ENCODE measurements at places on chromosomes 11 and 22. TPM values are rescaled to one million over a fixed set of nuclear protein-coding genes. Genes with fewer than 3 reads are reported as not detected.

Gene LINC01488
- total RNA-seq: not detected

DNA sequence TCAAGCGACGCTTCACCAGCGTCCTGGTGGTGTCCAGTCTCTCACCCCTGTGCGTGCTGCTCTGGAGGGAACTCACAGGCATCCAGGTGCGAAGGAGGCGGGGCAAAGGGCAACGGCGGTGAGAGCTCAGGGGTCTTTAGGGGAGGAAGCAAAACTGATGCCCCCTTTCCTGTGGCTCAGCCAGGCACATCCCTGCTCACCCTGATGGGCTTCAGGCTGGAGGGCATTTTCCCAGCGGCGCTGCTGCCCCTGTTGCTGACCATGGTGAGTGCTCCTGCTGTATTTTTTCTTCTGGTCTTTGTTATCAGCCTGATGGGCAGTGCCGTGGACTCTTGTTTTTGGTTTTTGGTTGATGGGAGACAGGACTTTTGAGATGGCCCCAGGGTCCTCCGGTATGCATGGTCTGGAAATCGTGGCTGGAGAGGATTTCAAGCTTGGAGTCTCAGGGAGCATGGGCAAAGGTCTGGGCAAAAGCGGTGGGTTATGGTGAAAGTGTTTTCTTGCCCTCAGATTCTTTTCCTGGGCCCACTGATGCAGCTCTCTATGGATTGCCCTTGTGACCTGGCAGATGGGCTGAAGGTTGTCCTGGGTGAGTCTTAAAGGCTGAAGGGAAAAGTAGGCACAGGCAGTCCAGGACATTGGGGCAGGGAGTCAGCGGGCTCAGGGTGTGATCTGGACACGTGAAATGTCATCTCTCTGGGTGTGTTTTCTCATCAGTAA, 695 bp downstream of the RCE1 start:
- H3K36me3 ChIP-seq: peaks cover 39% of the 10 kb centered on the region
- peaks cover 6% of the 10 kb centered on the region for H3K4me1 ChIP-seq
- DNase-seq: no peak

- peaks cover 13% of the 10 kb centered on the region for H3K27me3 ChIP-seq
- no peaks in the 10 kb centered on the region for H3K4me1 ChIP-seq
- no peaks in the 10 kb centered on the region for H3K36me3 ChIP-seq
- no peak overlapping the region for H3K4me3 ChIP-seq
- DNase-seq: no peak
- H3K27ac ChIP-seq: no peak overlapping the region
These were observed 3.2 kb upstream of the CACNA1I start for GRCh38 chr22:39567135-39567946.

Gene ANO1
- total RNA-seq: 4.1 TPM

Gene TRIM48
- total RNA-seq: not detected

DNA sequence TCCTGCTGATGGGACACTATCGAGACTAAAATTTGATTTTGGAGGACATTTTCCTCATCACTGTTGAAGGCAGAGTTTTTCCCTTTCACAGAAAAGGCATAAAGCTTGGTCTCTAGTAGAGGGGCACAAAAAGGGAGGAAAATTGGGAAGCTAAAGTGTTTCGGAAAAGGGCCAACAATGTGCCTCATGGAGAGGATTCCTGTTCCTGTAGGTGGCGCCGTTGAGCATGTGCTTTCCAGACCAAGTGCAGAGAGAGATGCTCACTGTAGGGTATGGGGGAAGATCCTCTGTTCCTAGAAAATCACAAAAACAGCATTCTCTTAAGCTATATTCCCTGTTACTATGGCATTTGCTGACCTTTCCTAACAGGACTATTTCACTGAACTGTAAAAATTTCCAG, 18.4 kb upstream of the OR4C5 start:
- no peak overlapping the region for H3K27ac ChIP-seq
- no peaks in the 10 kb centered on the region for H3K27me3 ChIP-seq
- H3K36me3 ChIP-seq: no peaks in the 10 kb centered on the region
- DNase-seq: no peak
- no peak overlapping the region for H3K4me3 ChIP-seq

GRCh38 chr22:48464246-48464645, 1363.4 kb downstream of the BRD1 start:
- no peak overlapping the region for H3K27ac ChIP-seq
- no peak overlapping the region for H3K4me3 ChIP-seq
- H3K4me1 ChIP-seq: no peaks in the 10 kb centered on the region
- no peaks in the 10 kb centered on the region for H3K36me3 ChIP-seq

Gene KDM4D
- total RNA-seq: 0.90 TPM

DNA sequence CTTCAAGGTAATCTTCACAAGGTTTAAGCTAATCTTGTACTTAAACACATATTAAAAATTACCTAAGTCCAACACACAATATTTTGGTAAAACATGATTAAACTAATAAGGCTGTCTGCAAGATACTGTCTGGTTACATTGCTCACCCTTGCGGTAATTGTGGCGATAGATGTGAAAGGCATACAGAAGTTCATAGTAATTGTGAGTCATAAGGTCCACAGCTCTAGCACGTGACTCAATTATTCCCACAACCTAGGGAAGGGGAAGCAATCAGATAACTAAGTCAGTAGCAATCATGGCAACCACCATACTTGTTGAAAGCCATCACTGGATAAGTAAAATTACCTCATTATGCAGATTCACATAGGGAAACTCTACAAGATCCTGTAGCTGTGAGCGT, 30.5 kb upstream of the FNBP4 start:
- H3K36me3 ChIP-seq: peaks cover 43% of the 10 kb centered on the region

GRCh38 chr22:19037282-19038163, 84.7 kb downstream of the DGCR2 start:
- no peak overlapping the region for H3K27ac ChIP-seq
- no peak for DNase-seq
- no peaks in the 10 kb centered on the region for H3K4me1 ChIP-seq
- no peak overlapping the region for H3K4me3 ChIP-seq
- H3K36me3 ChIP-seq: peaks cover 33% of the 10 kb centered on the region
- no peaks in the 10 kb centered on the region for H3K27me3 ChIP-seq

DNA sequence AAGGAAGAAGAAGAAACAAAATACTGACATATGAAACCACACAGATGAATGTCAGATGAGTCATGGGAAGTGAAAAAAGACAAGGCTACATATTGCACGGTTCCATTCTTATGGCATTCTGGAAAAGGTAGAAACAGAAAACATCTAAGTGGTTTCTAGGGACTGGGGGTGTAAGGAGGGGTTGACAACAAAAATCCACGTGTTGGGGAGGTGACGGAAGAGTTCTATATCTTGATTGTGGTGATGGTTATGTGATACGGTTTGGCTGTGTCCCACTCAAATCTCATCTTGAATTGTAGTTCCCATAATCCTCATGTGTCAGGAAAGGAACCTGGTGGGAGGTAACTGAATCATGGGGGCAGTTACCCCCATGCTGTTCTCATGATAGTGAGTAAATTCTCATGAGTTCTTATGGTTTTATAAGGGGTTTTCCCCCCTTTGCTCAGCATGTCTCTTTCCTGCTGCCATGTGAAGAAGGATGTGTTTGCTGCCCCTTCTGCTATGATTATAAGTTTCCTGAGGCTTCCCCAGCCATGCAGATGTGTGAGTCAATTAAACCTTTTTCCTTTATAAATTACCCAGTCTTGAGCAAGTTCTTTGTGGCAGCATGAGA, 6.4 kb upstream of the ARFGAP3 start:
- no peak overlapping the region for H3K4me3 ChIP-seq
- H3K4me1 ChIP-seq: peaks cover 6% of the 10 kb centered on the region
- H3K36me3 ChIP-seq: no peaks in the 10 kb centered on the region
- 0 out of 2 replicates have a peak overlapping the region, but pooled peaks have one; percentile 19 for H3K27ac ChIP-seq

Gene NRIP3
- 43.6 TPM for total RNA-seq

- H3K4me3 ChIP-seq: no peak overlapping the region
- no peaks in the 10 kb centered on the region for H3K27me3 ChIP-seq
- H3K27ac ChIP-seq: no peak overlapping the region
- no peaks in the 10 kb centered on the region for H3K36me3 ChIP-seq
These were observed 57.6 kb downstream of the GRIA4 start for GRCh38 chr11:105667441-105667840.

Gene MS4A15
- total RNA-seq: not detected

- DNase-seq: no peak
- no peaks in the 10 kb centered on the region for H3K27me3 ChIP-seq
- H3K36me3 ChIP-seq: no peaks in the 10 kb centered on the region
- H3K4me1 ChIP-seq: no peaks in the 10 kb centered on the region
These were observed 23.4 kb upstream of the HEPHL1 start for GRCh38 chr11:93997741-93998140.

GRCh38 chr11:76316726-76317125, 64.2 kb downstream of the THAP12 start:
- no peaks in the 10 kb centered on the region for H3K4me1 ChIP-seq
- H3K27ac ChIP-seq: no peak overlapping the region
- H3K36me3 ChIP-seq: no peaks in the 10 kb centered on the region
- H3K27me3 ChIP-seq: peaks cover 49% of the 10 kb centered on the region
- no peak for DNase-seq

GRCh38 chr22:42300259-42301076, 30.0 kb upstream of the TCF20 start:
- peaks cover 2% of the 10 kb centered on the region for H3K4me1 ChIP-seq
- no peak overlapping the region for H3K27ac ChIP-seq
- H3K27me3 ChIP-seq: peaks cover 29% of the 10 kb centered on the region

DNA sequence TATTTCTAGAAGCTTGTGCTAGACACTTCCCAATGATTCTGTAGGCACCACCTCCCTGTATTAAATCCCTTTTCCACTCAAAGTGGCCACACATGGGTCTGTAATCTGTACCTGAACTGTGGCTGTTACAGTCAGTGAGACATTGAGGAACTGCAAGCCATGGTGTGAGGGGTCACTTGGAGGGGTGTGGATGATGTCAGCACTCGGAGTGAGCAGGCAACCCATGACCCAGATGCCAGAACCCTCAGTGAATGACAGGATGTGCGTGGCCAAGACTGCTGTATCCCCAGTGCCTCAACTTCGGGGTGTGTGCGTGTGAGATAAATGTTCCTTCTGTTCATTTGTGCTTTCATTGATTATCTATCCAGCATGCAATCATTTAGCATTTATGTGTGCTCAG, 14.7 kb upstream of the SHANK3 start:
- DNase-seq: peak; percentile 5
- H3K4me3 ChIP-seq: no peak overlapping the region
- H3K27me3 ChIP-seq: peaks cover 2% of the 10 kb centered on the region

Gene FSHB
- not detected for total RNA-seq

- DNase-seq: no peak
- peaks cover 6% of the 10 kb centered on the region for H3K27me3 ChIP-seq
- no peak overlapping the region for H3K4me3 ChIP-seq
These were observed 63.4 kb downstream of the GALNT18 start for GRCh38 chr11:11558396-11558795.

Gene CHST1
- total RNA-seq: not detected

DNA sequence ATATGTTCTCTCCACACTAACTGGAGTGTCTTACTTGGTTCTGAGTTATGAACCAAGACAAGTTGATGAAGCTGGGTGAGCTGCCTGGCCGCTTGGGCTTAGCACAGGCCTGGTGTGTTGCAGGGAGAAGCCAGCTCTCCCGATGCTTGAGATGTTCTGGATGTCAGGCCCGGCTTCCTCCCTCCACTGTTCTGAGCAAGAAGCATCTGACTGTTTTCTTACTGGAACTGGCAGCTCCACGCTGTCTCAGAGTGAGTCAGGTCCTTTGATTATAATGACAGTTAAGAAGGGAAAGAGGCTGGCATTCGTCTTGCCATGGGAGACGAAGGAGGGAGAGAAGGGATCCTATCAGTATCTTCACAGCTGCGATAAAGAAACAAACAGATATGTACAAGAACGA, 46.5 kb upstream of the CRTAM start:
- H3K36me3 ChIP-seq: peaks cover 23% of the 10 kb centered on the region
- H3K27ac ChIP-seq: peak overlapping the region; percentile 29
- H3K4me1 ChIP-seq: peaks cover 7% of the 10 kb centered on the region
- peak; percentile 78 for DNase-seq
- H3K4me3 ChIP-seq: no peak overlapping the region

Gene DSCAML1
- not detected for total RNA-seq

Gene SCARF2
- 3.4 TPM for total RNA-seq

DNA sequence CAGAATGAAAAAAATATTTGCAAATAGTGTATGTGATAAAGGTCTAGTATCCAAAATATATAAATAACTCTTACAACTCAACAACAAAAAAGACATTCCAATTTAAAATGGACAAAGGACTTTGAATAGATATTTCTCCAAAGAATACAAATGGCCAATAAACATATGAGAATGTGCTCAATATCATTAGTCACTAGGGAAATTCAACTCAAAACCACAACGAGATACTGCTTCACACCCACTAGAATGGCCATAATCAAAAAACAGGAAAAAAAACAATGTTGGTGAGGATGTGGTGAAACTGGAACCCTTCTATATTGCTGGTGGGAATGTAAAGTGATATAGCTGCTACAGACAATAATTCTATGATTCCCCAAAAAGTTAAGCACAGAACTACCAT, 38.6 kb upstream of the RPS13 start:
- no peak overlapping the region for H3K4me3 ChIP-seq
- H3K27me3 ChIP-seq: no peaks in the 10 kb centered on the region
- no peak overlapping the region for H3K27ac ChIP-seq
- no peak for DNase-seq

Gene GLYATL1
- total RNA-seq: 0.54 TPM

GRCh38 chr11:23413057-23413456, 552.8 kb upstream of the CCDC179 start:
- no peaks in the 10 kb centered on the region for H3K27me3 ChIP-seq
- DNase-seq: peak; percentile 26
- H3K4me1 ChIP-seq: 0 out of 2 replicates have a peak, but pooled peaks cover 1% of the 10 kb centered on the region
- no peak overlapping the region for H3K27ac ChIP-seq
- H3K4me3 ChIP-seq: no peak overlapping the region

DNA sequence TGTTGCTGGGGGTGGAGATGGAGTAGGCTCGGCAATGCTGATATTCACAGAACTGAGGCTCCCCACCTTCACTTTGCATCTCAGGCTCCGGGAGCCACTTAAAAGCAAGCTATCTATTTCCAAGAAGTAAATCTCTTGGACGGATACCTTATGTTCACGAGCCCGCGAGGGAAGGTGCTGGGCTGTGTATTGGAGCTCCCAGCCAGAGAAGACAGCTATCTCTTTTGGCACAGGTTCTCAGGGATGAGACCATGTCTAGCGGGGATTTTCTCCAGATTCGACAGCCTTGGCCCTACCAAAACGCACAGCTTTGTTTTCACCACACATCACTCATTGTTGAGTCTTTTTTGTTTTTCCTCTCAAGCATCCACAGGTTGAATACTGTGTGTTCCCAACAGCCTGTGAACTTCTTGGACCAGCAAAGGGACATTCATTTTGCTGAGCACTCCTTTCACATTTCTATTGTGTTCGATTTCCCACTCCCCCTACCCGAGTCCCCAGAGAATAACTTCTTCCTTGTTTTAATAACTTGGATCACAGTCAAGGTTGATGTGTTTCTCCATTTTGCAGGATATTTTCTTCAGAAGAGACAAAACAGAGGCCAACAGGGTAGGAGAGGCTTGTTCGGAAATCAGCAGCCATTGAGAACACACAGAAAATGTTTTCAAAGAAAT, 23.3 kb downstream of the WT1 start:
- no peaks in the 10 kb centered on the region for H3K4me1 ChIP-seq
- no peak overlapping the region for H3K4me3 ChIP-seq
- no peaks in the 10 kb centered on the region for H3K36me3 ChIP-seq
- H3K27me3 ChIP-seq: peaks cover 4% of the 10 kb centered on the region
- DNase-seq: no peak
- no peak overlapping the region for H3K27ac ChIP-seq

- peaks cover 19% of the 10 kb centered on the region for H3K36me3 ChIP-seq
- H3K4me3 ChIP-seq: no peak overlapping the region
- peak; percentile 46 for DNase-seq
These were observed 8.6 kb downstream of the SNAP29 start for GRCh38 chr22:20867179-20868024.
